CD4-positive, alpha-beta T cell treated with Interleukin-17A for 4 hours (primary cell): ENCODE measurements at places on chromosomes 5 and 9.

DNA sequence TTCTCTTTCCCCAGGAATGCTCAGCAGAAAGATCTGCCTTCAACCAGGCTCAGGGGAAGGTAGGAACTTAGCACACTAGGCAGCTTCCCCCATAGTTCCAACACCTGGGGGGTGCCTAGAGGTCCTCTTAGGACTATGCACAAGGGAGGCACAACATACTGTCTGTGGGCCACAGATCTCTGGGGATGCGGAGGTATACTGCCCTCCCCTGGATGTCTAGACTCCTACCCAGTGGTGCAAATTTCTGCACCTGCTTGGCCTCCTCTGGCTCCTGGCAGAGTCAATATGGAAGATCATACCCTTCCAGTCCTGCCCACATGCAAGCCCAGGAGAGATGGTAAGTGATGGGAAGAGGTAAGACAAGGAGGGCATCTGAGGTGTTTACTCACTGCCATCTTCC, 247.5 kb upstream of the DAPK1 start:
- DNase-seq, result no peak

DNA sequence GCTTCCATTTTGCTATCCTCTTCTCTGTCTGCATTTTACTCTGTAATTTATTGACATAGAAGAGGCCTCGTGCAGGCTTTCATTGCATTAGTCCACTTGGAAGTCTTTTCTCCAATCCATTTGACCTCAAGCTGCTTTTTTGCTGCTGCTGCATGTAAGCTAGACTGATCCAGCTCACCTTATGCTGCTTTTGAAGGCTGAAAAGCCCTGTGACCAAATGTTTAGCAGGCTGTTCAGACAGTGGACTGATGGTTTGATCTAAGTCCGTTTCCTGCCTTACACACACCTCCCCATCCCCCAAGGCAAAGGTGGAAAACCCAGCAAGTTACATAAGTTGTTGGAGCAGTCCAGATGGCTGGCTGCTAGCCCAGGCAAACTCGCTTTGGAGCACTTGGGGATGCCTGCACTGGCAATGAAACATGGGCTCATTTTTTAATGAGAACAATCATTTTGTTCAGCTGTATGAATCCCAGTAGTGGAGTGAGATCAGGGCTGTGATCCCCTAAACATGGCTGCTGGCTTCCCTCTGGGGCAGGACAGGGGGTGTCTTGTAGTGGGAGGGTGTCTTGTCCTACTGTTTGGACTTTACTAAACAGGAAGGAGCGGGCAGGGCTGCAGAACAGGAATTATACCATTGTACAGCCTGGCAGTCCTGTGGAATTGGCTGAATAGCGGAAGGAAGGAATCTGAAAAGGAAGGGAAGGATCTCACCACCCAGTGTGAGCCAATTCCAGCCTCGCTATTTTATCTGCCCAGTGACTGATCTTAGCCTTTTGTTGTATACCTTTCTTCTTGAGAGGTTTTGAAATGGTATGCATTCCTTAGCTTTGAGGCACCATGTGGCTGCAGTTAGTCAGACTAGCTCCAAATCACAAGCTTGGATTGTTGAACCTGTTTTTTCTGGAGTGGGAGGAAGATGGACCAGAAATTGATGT, 212.0 kb downstream of the ARHGAP26 start:
- no peak for DNase-seq

- no peak for DNase-seq
These were observed 97.4 kb upstream of the CLINT1 start for GRCh38 chr5:157956271-157956885.

- no peak for DNase-seq
These were observed 73.6 kb upstream of the ALDH1B1 start for GRCh38 chr9:38318759-38319495.

DNA sequence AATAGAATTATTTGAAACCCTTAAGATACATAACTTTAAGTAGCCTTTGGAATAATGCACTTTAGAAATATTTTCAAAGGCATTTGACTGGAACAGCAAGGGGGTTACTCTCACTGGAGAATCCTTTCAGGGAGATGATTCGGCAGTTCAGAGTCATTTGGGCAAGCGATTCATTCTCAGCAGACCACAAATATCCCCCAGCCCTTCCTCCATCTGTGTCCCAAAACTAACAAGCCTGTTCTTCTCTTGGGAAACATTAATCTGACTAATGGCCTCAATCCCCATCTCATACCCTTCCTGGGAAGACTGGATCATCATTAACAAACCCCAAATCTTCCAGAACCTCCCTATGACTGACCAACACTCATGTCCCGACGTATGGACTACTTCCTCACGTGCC, 65.8 kb upstream of the S1PR3 start:
- DNase-seq, result no peak

GRCh38 chr5:43227655-43228054, 35.6 kb downstream of the NIM1K start:
- no peak for DNase-seq

DNA sequence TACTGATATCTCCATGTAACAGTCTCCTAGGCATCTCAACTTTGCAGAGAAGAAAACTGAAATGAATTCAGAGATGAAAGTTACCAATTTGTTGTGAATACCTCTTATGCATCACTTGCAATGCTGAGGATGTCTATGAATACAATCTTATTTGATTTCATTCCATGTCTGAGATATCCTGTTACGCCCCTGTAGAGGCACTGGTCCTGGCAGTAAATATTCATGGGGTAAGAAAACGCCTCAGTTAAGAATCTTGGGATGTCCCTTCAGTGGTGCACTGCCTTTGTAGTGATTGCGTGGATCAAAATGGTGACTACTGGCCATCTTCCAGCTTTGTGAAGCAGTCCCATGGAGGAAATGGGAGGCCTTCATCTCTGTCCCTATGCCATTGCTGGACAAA, 229.1 kb upstream of the C9orf72 start:
- no peak for DNase-seq

- DNase-seq, result no peak
These were observed 597.9 kb upstream of the ADAMTS16 start for GRCh38 chr5:4542145-4542778.

- no peak for DNase-seq
These were observed 38.6 kb downstream of the SNX18 start for GRCh38 chr5:54556141-54556540.

GRCh38 chr5:155459889-155460500, 446.4 kb downstream of the KIF4B start:
- no peak for DNase-seq

- DNase-seq, result no peak
These were observed 593.7 kb upstream of the KLF4 start for GRCh38 chr9:108083160-108083750.

DNA sequence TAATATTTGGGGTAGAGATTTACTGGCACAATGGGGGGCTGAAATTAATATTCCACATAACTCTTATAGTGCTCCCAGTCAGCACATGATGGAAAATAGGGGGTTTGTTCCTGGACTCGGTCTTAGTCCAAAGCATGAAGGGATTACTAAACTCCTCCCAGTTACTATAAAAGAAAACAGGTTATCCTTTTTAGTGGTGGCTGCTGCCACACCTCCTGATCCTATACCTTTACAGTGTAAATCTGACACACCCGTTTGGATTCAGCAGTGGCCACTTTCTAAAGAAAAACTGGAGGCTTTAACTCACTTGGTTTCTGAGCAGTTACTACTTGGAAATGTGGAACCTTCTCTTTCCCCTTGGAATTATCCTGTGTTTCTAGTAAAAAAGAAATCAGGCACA, 572.9 kb upstream of the PTGER4 start:
- DNase-seq, result no peak

DNA sequence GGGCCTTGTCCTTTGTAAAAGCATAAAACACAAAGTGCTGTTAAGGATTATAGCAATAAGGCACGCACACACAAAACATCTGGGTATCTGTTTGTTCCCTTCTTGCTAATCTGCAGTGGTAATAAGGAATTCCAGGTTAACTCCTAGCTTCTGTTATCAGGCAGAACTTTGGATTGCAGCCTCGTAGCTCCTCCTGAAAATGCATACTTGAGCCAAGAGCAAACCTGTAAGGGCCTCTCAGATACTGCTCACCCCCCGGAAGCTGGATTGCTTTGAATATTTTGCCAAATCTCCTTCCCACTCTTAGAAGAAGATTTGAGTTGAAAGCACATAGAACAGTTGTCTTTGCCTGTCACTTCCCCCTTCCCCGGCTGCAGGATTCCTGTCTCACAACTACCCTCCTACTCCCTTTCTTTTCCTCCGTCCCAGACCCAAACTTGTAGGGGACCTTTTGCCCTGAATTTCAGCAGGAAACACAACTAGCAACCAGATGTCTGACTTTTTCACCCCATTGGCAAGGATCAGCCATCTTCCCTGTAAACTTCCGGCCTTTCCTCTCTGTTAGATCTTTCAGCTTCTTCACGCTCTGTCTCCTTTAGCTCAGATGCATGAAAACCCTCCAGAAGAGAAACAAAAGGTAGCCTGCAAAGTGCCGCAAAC, 28.2 kb upstream of the SMAD5 start:
- DNase-seq, result no peak

- no peak for DNase-seq
These were observed 621.0 kb downstream of the ACTL7B start for GRCh38 chr9:108234811-108235210.

GRCh38 chr5:79014631-79015030, 29.5 kb upstream of the ARSB start:
- no peak for DNase-seq

GRCh38 chr9:69801989-69802388, 18.6 kb upstream of the CFAP95 start:
- no peak for DNase-seq

DNA sequence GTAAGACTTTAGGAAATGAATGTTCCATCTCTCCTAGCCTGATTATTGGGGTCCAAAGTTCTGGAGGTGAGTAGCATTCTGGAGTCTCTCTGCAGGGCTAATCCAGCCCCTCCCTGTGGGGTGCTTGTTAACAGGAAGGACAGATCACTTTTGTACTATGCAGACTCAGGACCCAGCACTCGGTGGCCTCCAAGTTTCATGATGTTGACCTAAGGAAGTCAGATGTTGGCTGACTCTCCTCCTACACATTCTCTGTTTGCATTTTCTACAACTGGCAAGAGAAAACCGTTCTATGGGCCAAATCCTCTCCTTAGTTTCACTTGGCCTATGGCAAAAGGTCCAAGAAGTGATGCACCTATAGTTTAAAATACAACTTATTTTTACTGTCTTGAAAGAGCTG, 5.5 kb upstream of the PDE8B start:
- no peak for DNase-seq

DNA sequence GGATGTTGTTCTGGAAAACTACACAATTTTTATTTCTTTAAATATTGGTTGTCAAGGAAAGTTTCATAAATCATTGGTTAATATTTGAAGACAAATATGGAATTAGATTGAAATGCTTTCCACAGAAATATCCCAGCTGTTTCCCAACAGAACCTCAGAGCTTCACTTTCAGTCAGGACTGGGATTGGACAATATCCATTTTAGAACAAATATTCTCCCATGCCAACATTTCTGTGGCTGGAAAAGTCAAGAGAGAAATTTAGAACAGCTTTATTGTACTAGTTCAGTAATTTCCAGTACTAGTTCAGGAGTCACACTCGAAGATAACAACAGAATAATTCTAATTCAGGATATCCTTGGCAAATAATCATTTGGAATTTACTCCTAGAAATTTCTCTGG, 116.1 kb upstream of the TUT7 start:
- DNase-seq, result no peak

DNA sequence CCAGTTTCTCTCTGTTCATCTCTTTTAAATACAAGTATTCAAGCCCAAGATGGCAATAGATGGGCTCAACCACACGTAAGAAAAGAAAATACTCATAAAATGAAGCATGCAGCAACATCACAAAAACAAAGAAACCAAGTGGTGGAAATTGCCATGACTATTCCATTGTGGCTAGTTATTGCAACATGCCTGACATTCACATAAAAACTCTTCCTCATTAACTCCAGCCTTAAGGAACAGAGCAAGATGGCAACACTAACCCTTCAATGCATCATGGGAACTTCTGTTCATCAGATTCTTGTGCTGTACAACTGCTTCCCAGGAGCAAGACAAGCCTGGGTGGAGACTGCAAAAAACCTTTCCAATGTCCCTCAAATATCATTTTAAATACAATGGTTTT, 1.4 kb upstream of the GLIS3 start:
- no peak for DNase-seq

DNA sequence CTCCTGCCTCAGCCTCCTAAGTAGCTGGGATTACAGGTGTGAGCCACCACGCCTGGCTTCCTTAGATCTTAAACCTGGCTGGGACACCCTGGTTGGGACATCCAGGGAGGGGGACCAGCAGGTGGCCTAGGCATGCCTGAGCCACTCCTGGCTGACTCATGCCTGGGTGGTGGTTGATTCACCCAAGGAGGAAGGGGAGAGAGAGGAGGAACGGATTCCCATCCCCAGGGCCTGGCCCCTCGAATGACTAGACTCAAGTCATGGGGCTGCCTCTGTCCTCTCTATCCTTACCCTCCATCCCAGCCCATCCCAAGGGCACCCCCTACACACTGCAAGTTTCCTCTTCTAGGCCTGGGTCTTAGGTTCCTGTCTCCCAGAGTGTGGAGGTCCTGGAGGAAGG, 12.7 kb downstream of the EEIG1 start:
- DNase-seq, result peak; percentile 72

DNA sequence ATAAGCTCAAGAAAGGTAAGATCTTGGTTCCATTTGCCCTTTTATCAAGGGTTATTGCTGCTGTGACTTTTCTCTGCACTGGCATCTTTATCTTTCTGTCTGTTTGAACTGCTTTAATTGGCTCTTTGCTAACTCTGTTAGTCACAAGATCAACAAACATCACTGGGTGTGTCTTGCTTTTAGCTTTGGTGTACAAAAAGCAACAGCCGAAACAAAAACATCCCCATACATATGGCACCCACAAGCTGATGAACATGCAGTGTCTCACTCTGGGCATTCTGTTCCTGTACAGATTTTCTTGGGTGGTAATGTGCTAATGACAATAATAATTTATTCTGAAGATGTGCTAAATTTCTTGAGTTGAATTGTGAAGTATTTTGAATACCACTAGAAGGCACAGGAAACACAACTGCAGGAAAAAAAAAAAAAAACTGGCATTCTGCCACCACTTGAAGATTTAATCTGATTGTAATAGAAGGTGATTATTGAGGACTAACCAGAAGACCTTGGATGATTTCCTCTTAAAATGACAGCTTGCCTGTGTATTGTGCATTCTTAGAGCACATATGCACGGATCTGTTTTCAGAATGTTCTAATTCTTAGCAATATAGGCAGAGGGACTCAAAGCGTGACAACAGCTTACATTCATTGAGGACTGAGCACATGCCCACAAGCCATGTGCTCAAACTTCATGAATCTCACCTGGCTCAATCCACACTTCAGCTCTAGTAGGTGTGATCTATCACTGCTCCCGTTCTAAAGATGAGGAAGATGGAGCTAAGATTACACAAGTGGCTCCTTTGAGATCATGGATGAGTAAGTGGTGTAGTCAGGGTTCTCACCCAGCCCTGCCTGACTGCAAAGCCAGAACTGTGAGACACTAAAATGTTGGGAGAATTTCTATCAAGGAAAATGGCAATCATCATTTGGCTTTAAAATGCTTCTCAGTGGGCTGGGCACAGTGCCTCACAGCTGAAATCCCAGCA, 96.4 kb downstream of the EBF1 start:
- DNase-seq, result no peak
